ENCODE measurements at places on chromosomes 2 and 18. TPM values are rescaled to one million over a fixed set of nuclear protein-coding genes. Genes with fewer than 3 reads are reported as not detected.
A peak's percentile ranks its signal among the peaks of the same experiment; 100 is the strongest.

- H3K27me3 ChIP-seq = no peaks in the 10 kb centered on the region
- DNase-seq = no peak
- no peaks in the 10 kb centered on the region for H3K4me1 ChIP-seq
- H3K4me3 ChIP-seq = no peak overlapping the region
These were observed 455.9 kb upstream of the SOX11 start for GRCh38 chr2:5236249-5236648.

The THSD7B gene
- 0.07 TPM for total RNA-seq

- H3K27ac ChIP-seq = no peak overlapping the region
- no peak overlapping the region for H3K4me3 ChIP-seq
- no peaks in the 10 kb centered on the region for H3K36me3 ChIP-seq
These were observed 198.2 kb downstream of the TGIF1 start for GRCh38 chr18:3648200-3648599.

DNA sequence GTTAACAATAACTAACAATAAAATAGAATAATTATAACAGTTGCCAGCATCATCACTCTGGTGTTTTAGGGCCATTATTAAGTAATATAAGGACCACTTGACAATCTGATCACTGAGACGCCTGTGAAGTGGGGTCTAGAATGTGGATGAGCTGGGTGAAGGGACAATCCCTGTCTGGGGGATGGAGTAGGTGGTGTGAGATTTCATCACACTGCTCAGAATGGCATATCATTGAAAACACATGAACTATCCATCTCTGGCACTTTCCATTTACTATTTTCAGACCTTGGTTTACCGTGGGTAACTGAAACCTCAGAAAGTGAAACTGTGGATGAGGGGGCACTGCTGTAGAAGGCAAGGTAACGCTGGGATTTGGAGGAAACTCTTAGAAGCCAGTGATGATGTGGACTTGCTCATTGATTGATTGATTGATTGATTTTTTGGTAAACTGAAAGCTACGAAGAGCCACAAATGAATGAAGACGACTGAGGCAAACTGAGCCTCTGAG is 204.4 kb upstream of the TWIST2 start:
- H3K4me1 ChIP-seq = no peaks in the 10 kb centered on the region
- H3K36me3 ChIP-seq = no peaks in the 10 kb centered on the region
- H3K27ac ChIP-seq = no peak overlapping the region
- DNase-seq = no peak
- no peak overlapping the region for H3K4me3 ChIP-seq

The NT5DC4 gene
- not detected for total RNA-seq

DNA sequence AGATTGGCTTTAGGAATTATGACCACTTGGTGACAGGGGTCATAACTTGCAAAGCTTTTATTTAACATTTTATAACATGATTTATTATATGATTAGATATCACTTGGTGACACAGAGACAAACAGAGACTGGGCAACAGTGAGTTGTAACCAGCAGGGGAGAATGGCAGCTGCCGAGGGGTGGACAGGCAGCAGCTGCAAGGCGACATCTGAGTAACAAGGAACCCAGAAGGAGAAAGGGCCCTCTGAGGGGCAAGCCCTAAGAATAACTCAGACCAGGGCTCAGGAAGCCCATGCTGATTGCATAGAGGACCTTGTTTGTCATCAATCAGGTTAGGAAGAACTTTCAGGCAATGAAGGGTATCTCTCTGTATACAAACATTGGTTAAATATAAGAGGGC is 339.9 kb upstream of the SOX11 start:
- DNase-seq = no peak
- no peak overlapping the region for H3K4me3 ChIP-seq
- H3K4me1 ChIP-seq = no peaks in the 10 kb centered on the region
- H3K27ac ChIP-seq = no peak overlapping the region
- H3K27me3 ChIP-seq = no peaks in the 10 kb centered on the region

DNA sequence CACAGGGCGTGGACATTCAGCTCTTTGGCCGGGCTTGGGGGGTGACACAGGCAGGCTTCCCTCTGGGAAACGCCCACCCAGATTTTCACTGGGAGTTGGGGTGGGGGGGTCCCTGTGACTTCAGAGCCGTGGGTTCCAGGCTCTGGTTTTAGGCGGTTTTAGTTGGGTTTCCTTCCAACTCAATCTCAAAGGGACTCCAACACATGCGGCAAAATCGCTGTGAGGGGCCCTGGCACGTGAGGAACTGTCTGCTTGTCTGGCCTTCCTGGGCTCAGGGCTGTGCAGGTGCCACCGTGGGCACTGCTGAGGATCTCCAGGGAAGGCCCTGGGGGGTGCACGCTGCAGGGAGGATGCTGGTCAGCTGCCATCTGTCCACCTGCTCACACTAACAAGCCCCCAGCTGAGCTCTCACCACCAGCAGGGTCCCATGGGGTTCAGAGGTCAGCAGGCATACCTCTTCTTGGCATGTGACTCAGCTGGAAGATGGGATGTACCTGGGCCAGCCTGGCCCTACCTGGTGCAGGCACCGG is 11.7 kb downstream of the HS6ST1 start:
- peak; percentile 43 for DNase-seq
- H3K4me1 ChIP-seq = peaks cover 4% of the 10 kb centered on the region
- H3K27me3 ChIP-seq = no peaks in the 10 kb centered on the region
- H3K27ac ChIP-seq = peak overlapping the region; percentile 38
- no peaks in the 10 kb centered on the region for H3K36me3 ChIP-seq

- H3K4me1 ChIP-seq = no peaks in the 10 kb centered on the region
- no peak overlapping the region for H3K4me3 ChIP-seq
- H3K36me3 ChIP-seq = no peaks in the 10 kb centered on the region
These were observed 30.0 kb upstream of the REEP1 start for GRCh38 chr2:86367499-86367777.
